ENCODE measurements at places on chromosomes 13 and 19.

DNA sequence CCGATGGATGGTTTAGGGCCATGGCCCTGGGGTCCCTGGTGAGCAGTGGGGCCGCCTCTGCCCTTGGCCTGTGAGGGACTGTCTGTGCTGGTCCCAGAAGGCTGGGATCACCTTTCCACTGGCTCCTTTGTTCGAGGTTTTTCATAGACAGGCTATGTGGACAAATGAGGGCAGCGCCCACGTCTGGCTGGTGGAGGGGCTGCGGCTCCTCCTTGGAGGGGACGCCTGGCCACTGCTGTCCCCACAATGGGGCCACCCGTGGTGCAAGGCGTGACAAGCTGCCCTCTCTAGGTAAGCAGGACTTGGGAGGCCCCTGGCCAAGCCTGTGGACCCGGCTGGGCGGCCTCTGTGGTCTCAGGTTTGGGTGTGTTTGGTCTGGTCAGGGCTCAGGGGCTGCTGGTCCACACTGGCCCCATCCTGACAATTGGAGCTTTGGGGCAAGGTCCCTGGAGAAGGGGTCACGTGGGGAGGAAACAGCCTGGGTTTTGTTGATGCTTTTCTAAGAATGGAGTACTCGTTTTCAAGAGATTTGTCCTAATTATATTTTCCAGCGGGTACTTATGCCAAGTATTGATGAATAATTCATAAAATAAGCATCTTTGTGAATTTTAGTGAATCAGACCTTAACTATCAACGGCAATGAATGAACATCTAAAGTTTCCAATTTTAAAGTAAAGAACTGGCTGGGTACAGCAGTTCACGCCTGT lies 33.3 kb downstream of the MCF2L start:
- peak; percentile 71 for DNase-seq

DNA sequence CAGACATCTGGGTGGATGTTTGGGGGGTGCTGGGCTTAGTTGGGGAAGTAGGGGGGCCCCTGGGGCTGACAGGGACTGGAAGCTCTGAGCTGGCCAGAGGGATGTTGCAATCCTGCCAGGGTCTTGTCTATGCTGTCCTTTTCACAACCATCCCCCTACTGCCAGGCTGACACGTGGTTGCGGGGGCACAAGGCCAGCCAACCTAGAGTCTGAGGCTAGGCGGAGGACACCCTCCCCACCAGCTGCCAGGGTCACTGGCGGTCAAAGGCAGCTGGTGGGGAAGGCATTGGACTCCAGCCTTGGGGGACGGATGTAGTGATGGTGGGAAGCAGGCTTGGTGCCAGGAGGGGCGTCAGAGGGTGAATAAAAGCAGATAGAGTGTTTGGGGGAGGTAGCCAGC lies 1.6 kb upstream of the APOC1 start:
- no peak for DNase-seq

- DNase-seq, result no peak
These were observed 124.3 kb upstream of the GJB6 start for GRCh38 chr13:20356444-20356843.

GRCh38 chr19:35038623-35039512 lies 2.7 kb upstream of the HPN start:
- no peak for DNase-seq

DNA sequence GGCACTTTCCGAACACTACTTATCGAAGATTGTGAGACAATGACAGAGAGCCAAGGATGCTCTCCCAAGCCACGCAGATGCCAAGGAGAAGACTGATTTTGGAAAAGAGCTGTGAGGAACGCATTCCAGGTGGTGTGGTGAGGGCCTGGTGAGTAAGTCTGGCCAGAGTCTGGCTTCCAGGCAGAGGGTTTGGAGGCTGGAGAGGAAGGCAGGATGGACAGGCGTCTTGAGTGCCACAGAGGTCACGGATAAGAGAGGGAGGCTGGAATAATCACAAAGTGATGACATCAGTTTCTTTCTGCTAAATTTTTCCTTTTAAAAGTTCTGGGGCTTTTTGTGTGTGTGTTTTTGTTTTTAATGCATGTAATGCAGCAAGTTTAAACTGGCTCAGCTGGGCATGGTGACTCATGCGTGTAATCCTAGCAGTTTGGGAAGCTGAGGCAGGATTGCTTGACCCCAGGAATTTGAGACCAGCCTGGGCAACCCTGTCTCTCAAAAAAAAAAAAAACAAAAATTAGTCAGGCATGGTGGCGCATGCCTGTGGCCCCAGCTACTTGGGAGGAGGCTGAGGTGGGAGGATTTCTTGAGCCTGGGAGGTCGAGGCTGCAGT lies 235.1 kb downstream of the NALCN start:
- no peak for DNase-seq

DNA sequence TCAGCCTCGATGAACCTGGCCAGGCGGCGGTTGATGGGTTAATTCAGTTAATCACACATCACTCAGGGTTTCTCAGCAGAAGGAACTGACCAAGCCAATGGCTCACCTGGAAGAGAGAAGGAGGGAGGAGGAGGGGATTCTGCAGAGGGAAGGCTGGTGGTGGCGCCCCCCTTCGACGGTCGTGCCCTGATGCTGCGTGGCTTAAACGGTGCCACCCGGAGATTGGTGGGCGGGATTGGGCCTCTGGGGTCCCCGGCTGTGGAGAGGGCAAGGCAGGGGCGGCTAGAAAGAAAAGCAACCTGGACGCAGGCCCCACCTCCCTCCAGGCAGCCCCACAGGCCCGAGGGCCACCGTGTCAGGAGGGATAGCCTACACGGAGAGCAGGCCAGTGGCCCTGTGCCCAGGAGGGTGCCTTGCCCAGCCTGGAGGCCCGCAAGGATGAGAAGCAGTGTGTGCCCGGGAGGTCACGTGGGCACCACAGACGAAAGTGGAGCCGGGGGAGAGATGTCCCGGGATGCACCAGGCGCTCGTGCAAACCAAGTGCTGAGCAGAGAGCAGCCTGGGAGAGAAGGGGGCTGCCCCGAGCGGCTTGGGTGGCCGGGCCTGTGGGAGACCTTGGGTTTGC lies 16.0 kb downstream of the CSNK1G2 start:
- no peak for DNase-seq

DNA sequence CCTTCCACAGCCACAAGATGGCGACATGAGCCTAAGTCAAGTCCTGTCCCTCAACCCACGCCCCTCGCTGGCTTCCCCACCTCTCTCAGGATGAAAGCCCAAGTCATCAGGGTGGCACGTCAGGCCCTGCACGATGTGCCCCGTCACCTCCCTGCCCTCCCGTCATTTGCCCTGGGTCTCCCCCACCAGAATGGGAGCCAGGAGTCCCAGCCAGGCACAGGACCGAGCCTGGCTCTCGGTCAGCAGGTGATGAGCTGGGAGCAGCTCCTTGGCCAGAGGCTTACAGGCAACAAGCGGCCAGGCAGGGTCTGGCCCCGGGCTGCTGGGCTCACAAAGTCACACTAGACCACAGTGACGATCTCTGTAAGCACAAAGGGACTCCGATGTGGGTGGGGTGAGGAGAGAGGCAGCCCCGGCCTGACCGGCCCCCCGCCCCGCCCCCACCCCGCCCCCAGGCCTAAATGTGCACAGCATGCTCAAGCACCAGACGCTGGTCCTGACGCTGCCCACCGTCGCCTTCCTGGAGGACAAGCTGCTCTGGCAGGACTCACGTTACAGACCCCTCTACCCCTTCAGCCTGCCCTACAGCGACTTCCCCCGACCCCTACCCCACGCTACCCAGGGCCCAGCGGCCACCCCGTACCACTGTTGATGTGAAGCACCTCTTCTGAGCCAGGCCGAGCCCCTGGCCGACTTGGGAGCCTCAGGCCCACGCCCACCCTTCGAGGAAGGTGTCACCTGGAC lies 7.3 kb downstream of the MRPL4 start:
- DNase-seq, result peak; percentile 48

- no peak for DNase-seq
These were observed 5.5 kb downstream of the PDE4C start for GRCh38 chr19:18220632-18221275.

DNA sequence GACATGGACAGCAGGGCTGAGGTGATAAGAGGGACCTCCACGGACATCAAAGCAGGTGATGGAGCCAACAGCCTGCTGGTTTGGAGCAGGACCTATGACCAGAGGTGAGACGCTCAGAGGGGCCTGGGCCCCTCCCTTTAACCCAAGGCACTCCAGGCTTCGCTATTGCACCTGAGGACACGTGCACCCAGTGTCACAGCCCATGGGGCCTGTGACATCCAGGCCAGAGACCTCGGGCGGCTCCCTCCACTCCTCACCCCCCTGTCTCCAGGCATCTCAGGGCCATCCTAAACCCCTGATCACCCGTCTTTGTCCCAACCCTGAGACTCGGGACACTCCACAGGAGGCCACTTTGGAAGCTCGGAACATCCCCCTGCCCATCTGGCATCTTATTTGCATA lies 12.9 kb downstream of the ADGRE5 start:
- no peak for DNase-seq

DNA sequence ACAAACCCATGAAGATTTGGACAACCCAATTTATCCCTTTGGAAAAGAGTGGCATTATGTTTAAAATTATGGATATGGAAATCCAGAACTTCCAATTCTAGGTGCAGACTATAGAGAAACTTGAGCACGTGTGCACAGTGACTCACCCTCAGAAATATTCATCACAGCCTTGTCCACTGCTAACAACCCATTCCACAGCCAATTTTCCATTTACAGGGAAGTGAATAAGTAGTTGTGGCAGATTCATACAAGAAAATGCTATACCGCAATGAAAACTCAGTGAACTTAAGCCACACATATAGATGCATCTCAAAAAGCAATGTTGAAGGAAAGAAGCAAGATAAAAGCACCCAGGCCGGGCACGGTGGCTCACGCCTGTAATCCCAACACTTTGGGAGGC lies 133.3 kb downstream of the USP12 start:
- no peak for DNase-seq

DNA sequence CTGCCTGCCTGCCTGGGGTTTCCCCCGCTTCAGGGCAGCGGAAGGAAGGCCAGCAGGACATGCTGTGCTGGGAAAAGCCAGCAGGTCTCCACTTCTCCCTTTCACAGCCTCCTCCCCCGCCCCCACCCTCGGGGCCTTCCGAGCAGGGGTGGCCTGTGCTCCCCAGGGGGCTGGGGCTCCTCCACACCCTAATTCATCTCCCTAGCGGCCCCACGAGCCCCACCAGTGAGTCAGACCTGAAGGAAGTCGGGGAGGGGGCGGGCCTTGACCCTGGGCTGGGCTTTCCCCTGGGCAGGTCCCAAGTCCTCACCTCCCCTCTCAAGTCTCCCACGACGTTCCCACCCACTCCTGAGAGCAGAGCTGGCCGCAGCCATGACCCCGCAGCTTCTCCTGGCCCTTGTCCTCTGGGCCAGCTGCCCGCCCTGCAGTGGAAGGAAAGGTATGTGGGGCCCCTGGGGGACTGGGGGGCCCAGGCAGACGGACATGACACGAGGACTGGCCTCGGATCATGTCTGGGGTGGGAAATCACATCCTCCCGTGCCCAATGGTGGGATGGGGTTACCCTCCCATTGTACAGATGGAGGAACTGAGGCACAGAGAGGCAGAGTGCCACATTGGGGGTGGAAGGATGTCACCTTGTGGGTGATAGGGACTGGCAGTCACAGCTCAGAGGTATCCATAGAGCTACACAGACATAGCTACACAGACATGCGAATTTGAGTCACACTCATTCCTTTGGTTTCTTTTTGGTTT lies at the start of gene EBI3:
Gene EBI3, plus strand, starts transcription at position 345 of the 753 bp plus-strand sequence. Its CDS starts 28 bp downstream, at position 373.
- no peak for DNase-seq

GRCh38 chr19:56725829-56726424 lies 54.4 kb upstream of the ZNF835 start:
- no peak for DNase-seq

DNA sequence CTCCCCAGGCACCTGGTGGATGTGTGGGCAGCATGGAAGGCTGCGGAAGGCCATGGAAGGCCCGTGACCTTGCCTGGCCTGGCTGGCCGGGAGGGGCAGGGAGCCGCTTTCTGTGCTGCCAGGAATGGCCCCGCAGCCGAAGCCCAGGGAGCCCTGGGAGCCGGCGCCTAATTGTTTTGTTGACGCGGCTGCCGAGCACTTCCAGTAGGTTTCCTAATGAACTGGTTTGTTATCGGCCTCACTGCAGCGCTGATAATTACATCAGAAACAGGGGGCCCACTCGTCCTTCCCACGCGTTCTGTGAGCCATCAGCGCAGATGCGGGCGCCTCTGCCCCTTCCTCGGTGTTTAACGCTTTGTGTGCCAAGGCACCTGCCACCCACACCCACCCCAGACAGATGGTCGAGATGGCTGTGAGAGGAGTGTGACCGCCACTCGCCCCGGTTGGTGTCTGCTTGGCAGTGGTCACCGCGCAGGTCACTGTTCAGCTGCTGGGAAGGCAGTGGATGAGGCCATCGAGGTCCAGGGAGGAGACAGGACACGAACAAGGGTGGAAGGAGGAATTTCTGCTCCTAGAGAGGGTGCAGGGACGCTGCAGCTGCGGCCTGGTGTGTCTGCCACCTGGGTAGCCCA lies 124.5 kb downstream of the KDM4B start:
- no peak for DNase-seq

DNA sequence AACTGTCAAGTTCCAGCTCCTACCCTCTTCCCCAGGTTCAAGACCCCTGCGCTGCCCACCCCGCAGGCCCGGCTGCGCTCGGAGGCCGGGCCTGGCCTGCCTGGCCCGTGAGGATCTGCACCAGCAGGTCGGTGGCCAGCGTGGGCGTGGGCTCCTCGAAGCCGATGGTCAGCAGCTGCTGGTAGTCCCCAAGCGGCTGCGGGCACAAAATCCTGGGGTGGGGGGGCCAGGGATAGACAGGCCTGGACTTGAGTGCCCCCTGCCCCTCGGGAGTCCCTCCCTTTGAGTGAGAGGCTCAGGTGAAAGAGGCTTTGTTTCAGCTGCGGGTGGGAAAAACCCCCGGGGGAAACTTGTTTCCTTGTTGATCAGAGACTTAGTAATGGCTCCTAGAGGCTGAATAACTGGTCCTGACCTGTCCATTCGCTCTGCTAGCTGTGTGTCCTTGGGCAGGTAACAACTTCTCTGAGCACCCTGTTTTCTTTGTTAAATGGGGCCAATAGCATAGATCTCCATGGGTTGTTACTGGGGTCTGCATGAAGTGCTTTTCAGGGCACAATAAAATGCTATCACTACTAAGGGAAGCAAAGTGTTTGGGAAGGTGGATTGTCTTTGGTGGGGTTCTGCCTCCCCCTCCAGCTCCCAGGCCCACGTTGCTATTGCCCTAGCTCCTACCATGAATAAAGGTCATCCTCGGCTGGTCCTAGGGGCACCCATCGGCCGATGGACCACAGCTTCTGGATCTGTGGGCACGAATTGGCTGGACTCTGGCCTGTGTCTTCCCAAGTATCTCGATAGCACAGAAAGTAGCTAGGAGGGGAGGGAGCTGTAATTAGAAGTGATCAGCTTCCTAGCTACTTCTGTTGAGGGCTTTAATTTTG lies 3.5 kb downstream of the C19orf67 start:
- DNase-seq, result no peak

DNA sequence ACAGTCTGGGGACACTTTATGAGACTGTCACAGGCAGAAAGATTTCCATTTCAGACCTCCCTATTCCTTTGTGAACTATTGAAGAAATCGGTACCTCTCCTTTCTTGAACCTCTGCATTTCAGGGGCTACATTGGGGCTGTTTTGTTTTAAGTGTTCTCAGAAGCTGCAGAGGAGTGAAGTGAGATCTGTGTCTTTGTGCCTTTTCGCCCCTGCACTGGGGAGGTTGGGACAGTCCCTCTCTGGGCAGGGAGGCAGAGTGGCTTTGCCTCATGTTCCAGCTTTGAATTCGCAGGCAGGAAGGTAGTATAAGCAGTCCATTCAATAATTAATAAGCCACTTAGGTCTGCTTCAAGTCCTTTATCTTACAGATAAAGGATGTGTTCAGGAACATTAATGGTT lies 9.5 kb upstream of the AMER2 start:
- DNase-seq, result no peak
